Stimulated activated CD4-positive, alpha-beta T cell treated with anti-CD3 and anti-CD28 coated beads, Interleukin-4, amount 100 ng/mL, for 48 hours (primary cell): ENCODE measurements at places on chromosomes 6 and 20.

GRCh38 chr20:62088258-62089127 is 22.8 kb upstream of the TAF4 start:
- DNase-seq = no peak

DNA sequence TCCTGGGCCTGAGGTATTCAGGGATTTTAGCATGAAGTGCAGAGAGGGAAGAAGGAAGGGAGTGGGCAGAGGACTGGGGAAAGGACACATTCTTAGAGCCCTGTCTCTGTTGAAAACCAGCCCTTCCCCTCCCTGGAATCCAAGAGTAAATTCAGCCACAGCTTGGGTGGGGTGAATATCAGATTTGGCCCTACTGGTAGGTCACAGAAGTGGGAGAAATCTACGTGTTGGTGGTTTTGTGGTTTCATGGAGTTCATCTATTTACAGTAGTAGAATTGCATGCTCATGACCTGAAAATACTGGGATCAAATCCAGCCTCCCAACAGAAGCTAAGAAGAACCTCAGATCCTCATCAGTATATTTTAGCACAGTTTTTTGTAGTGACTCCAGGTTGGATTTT is 404.4 kb downstream of the BMP2 start:
- no peak for DNase-seq

DNA sequence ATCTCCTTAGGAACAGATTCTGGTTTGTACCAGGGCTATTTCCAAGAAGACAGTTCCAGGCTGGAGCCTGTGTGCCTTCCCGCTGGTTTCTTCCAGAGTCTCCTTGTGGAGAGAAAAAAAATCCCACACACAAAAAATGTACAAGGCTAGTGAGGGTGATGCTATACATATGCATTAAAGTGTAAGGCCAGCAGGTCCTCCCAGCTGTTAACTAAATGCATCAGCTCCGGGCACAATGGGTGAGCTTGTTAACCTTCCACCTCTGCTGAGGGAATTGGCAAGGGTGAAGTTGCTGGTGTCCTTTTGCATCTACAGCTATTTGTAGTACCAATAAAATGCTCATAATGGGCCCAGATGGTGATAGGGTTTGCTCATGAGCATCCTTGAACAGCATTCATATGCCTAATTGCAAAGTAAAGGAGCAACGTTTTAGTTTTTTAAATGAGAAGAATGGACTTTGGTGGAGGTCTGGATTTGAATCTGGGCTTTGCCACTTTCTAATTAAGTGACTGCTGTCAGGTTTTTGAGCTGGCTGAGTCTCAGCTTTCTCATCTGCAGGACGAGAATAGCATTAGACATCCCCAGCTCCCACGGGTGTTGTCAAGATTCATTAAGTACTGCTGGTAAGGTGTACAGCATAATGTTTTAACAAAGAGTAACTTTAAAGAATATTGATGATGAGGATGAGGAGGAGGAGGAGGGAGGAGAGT is 361.8 kb downstream of the QKI start:
- no peak for DNase-seq

DNA sequence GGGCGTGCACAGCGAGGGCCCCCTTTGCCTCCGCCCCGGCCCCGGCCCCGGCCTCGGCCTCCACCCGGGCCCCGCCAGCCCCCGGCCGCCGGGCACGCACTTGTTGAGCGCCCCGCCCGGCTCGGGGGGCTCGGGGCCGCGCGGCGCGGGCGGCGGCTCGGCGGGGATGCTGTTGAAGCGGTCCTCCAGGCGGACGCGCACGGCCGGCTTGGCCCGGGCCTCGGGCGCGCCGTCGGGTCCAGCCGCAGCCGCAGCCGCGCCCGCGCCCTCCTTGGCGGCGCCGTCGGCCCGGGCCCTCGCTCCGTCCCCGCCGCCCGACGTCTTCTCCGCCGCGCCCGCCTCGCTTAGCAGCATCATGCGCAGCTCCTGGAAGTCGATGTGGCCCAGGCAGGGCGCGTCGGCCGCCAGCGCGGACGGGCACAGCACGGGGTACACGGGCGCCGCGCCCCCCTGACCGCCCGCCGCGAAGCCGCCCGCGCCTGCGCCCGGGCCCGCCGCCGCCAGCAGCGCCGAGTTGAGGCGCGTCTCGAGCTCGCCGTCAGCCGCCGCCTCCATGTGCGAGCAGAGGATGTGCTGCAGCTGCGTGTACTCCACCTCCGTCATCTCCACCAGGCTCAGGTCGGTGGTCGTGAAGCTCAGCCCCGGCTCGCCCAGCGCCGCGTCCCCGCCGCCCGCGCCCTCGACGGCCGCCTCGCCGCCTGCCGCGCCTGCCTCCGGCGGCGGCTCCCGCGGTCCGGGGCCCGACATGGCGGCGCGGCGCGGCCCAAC is 514 bp downstream of the TCFL5 start:
- DNase-seq = peak; percentile 14

GRCh38 chr6:24307881-24308280 is 50.0 kb downstream of the DCDC2 start:
- no peak for DNase-seq
